ENCODE measurements at places on chromosomes 13 and 19.

DNA sequence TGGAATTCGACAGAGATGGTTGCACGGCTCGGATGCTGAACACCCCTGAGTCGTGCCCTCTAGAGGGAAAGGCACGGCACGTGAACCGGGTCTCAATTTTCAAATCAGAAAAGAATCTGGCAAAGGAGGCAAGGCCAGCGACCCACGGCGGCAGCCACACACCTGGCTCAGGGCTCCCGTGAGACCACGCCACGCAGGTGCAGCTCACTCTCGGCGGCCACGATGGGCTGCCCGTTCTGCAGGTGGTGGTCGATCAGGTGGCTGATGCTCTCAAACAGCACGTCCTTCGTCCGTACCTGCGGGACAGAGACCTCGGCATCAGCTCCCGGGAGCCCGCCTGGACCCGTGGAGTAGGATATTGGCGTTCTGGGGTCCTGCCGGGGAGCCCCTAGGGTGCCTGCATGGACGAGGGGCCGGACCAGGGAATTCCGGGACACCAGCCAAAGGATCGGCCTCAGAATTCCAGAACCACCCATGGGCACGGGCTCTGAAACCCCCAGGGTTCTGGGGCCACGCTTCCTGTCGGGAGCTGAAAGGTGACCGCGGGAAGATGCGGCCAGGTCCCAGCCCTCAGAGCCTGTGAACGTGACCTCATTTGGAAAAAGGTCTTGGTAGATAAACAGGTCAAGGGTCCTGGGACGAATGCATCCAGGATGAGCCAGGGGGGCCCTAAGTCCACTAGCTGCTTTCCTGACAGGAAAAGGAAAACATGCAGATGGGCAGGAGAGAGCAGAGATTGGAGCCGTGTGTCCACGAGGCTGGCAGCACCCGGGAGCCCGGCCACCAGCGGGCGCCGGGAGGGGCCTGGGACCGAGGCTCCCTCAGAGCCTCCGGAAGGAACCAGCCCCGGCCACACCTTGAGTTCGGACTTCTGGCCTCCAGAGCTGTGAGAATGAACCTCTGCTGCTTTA, 10.1 kb upstream of the C2CD4C start:
- no peak for DNase-seq

DNA sequence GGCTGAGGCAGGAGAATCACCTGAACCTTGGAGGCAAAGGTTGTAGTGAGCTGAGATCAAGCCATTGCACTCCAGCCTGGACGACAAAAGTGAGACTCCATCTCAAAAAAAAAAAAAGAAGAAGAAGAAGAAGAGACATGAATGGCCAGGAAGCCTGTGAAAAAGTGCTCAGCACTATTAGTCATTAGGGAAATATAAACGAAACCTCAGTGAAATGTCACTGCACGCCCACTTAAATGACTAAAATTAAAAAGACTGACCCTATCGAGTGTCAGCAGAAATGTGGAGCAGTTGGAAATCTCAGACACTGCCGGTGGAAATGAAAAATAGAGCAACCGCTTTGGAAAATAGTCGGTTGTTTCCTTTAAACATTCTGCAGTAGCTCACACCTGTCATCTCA, 5.5 kb upstream of the TYROBP start:
- DNase-seq = no peak

- DNase-seq = no peak
Observed at GRCh38 chr19:48658483-48658882, 12.5 kb upstream of the CA11 start.

- no peak for DNase-seq
Observed at GRCh38 chr19:31533114-31533513, 183.9 kb upstream of the TSHZ3 start.

DNA sequence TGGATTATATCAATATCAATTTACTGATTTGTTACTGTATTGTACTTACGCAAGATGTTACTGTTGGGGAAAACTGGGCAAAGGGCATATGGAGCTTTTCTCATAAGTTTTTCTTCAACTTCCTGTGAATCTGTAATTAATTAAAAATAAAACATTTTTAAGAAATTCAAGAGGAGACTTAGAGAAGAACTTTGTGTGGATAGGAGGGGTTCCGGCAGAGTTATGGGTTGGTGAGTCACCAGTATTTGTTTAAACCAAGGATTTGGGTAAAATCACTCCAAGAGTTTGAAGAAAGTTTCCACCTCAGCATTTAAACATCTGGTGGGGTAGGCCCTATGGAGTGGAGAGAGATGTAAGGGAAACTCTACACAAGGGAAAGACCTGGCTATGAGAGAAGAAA, 379.6 kb downstream of the TSHZ3 start:
- DNase-seq = no peak

- DNase-seq = no peak
Observed at GRCh38 chr19:53131085-53131590, 1.6 kb downstream of the ZNF415 start.

DNA sequence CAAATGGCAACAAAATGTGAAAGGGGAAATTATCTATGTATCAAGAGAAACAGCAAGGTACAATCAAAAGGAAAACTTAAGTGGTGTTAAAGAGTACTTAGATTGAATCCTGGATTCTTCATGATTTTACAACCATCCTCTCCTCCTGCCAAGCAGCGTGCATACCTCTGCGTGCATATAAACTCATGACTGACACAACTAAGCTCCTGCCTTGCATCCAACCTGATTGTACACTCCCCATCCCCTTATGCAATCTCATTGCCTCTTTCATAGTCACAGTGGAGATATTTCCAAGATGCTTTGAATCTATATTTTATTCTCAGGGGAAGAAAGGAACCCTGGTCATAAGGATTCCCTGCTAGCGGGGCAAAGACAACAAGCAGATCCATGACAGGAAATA, 499.9 kb downstream of the KCTD12 start:
- DNase-seq = no peak

DNA sequence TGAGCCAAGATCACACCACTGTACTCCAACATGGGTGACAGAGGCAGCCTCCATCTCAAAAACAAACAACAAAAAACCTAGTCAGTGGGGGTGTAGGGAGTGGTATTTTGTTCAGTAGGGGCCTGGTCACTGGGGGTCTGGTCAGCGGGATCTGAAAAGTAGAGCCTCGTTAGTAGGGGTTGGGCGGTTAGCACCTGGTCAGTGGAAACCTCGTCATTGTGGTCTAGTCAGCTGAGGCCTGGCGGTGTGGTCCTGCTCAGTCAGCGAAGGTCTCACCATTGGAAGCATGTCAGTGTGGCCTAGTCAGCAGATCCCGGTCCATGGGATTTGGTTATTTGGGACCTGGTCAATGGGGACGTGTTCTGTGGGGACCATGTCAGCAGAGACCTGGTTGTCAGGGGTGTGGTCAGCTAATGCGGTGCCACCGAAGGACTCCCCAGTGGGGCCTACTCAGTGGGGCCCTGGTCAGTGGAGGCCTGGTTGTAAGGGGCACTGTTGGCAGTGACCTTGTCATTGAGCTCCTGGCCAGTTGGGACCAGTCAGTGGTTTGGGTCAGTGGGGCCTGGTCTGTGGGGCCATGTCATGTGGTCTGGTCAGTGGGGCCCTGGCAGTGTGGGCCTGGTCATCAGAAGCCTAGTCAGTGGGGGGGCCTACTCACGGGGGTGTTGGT, 63.0 kb upstream of the TPM4 start:
- no peak for DNase-seq

DNA sequence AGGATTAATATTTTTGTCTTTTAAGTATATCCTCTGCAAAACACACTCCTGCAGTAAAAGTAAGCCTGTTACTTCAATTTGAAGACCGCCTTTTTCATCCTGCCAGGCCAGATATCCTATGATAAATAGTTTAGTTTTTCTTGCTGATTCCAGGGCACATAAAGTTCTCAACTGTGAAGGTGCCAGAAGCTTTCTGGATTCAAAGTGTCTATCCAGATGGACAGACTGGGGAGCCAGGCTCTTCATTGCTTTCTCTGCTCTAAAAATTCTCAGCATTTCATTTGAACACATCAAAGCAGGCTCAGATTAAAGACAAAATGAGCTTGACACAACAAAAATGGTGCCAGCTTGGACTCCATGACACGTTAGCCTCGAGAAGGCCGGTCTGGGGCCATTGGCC, 53.6 kb upstream of the UBL3 start:
- no peak for DNase-seq

- peak; percentile 42 for DNase-seq
Observed at GRCh38 chr13:98672947-98673613, 79.4 kb downstream of the SLC15A1 start.

GRCh38 chr13:113445791-113446487, 7.3 kb downstream of the ADPRHL1 start:
- DNase-seq = no peak

DNA sequence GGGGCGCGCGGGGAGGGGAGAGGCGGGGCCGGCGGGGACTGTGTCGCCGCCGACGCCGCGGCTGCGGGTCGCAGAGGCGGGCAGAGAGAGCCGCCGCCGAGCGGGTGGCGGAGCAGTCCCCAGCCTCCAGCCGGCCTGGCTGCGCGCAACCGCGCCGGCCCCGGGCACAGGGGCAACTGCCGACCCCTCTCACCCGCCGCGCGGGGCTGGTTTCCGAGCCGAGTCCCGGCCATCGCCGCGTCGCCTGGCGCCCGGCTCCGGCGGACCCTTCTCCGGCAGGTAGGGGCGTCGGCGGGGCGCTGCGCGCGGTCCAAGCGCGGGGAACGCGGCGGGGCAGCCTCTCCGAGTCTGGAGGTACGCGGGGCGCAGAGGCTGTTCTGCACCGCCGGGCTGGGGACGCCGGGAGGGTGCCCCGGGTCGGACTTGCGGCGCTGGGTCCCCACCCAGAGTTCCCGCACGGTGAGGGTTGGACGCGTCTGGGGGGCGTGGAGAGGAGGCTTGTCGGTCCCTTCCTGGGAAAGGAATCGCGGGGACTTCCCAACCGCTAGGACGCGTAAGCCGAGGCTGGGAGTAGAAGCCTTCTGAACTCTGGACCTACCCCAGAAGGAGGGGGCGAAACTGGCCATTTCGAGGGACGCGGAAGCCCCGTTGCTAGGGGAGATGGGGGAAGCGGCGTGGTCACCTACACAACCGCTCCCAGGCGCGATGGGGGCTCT, 133.6 kb upstream of the MYO16 start:
- DNase-seq = no peak

DNA sequence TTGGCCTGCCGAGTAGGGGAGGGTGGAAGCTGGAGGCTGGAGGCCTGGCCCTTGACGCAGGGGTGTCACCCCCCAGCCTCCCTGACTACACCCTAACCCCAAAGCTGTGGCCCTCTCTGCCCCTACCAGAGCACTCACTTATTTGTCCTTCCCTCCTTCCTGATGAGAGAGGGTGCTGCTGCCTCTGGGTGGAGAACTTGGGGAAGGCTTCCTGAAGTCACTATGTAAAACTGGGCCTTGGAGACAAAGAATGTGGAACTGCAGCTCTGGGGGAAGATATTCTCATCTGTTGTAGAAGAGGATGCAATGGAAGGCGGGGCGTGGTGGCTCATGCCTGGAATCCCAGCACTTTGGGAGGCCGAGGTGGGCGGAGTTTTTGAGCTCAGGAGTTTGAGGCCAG, 485.2 kb downstream of the ZNF536 start:
- no peak for DNase-seq

GRCh38 chr13:106241974-106242953, 293.2 kb downstream of the EFNB2 start:
- DNase-seq = no peak

GRCh38 chr19:34766386-34766785, 6.6 kb downstream of the ZNF599 start:
- no peak for DNase-seq

- DNase-seq = no peak
Observed at GRCh38 chr13:80339912-80340650, 845 bp downstream of the SPRY2 start.

GRCh38 chr13:99501848-99502301, 603 bp downstream of the TM9SF2 start:
- no peak for DNase-seq

DNA sequence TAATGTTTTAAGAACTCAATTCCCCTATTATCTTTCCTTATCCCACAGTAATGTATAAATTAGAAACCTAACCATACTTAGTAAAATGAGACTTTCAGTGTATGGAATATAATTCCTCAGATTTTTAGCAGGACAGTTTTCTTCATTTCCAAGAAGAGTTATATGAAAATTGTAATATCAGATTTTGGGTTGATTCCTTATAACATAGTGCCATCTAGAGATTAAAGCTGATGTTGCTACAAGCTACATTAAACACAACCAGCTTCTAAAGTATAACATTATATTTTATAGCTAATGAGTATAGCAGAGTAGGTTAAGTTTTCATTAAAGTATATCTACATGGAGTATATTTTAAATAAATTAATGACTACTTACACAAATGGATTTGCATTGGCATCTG, 99.7 kb upstream of the MIR17HG start:
- no peak for DNase-seq

GRCh38 chr13:20301015-20301402, 68.9 kb upstream of the GJB6 start:
- DNase-seq = no peak

DNA sequence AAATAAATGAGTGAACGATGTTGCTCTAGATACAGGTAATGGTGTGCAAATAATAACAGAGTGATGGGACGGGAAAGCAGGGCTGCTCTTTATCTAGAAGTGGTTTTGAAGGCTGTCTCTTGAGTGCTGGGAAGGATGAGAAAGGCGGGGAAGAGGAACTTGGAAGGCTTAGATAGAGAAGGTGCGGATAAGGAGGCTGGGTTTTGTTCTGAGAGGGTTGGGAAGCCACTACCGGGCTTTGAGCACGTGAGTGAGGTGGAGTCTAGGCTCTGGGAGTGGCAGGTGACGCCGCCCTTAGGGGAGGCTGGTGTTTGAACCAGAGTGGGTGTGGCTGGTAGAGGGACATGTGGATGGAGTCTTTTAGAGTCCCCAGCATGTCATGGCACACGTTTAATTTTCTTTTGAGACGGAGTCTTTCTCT, 811 bp downstream of the ARMC6 start:
- peak; percentile 72 for DNase-seq

GRCh38 chr13:46377554-46377953, 9.5 kb downstream of the RUBCNL start:
- DNase-seq = no peak

- DNase-seq = no peak
Observed at GRCh38 chr13:99362362-99362761, 55.2 kb upstream of the GPR183 start.

GRCh38 chr19:42351079-42351735, 25.8 kb downstream of the MEGF8 start:
- no peak for DNase-seq

DNA sequence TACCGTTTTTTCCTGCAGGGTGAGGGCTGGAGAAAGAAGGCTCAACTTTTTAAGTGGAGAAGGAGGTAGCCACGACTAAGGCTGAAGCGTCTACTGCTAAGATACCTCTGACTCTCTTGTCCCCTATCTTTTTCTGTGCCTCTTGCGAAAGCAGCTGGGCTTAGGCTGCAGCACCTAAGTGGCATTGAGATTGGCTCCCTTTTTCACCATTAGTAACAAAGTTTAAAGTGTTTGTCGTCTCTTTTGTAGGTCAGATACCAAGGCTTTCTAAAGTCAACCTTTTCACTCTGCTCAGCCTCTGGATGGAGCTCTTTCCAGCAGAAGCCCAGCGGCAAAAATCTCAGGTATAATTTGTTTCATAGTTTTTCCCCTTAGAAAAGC, 887 bp downstream of the CDADC1 start:
- no peak for DNase-seq

DNA sequence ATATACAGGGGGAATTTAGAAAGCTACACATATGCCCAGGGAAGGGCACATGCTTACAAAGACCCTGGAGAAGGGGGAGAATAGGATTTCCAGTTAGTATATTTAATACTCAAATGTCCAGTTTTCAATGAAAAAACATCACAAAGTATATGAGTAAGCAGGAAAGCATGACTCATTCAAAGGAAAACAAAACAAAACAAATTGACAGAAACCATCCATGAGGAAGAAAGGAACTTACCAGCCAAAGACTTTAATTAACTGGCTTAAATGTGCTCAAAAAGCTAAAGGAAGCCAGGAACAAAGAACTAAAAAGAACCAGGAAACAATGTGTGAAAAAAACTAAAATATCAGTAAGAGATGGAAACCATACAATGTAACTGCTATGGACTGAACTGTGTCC, 716.2 kb upstream of the ARGLU1 start:
- DNase-seq = no peak

All from GM18507 (cell line).